ENCODE measurements at places on chromosomes 11 and 22. TPM values are rescaled to one million over a fixed set of nuclear protein-coding genes. Genes with fewer than 3 reads are reported as not detected.

DRD2 gene
- total RNA-seq = not detected

GRCh38 chr11:119195680-119196079, 10.4 kb downstream of the NHERF4 start:
- no peak for DNase-seq
- H3K4me1 ChIP-seq = no peaks in the 10 kb centered on the region
- H3K4me3 ChIP-seq = no peak overlapping the region
- H3K27ac ChIP-seq = no peak overlapping the region
- H3K36me3 ChIP-seq = no peaks in the 10 kb centered on the region

DNA sequence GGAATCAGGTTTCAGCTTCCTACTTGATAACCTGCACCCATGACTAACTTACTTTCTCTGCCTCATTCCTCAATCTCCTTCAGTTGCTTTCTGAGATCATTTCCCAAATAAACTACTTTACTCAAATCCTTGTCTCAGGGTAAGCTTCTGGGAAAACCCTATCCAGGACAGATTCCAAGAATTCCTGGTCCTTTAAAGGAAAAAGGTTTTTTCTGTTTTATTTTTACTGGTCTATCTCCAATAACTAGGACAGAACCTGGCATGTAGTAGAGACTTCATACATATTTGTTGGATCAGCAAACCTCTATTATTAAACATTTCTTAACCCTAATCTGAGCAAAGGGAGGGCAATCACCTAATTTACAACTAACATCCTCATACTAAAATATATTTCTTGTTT, 910.5 kb upstream of the CHORDC1 start:
- H3K27ac ChIP-seq = no peak overlapping the region
- no peaks in the 10 kb centered on the region for H3K27me3 ChIP-seq
- DNase-seq = no peak
- H3K36me3 ChIP-seq = no peaks in the 10 kb centered on the region

DNA sequence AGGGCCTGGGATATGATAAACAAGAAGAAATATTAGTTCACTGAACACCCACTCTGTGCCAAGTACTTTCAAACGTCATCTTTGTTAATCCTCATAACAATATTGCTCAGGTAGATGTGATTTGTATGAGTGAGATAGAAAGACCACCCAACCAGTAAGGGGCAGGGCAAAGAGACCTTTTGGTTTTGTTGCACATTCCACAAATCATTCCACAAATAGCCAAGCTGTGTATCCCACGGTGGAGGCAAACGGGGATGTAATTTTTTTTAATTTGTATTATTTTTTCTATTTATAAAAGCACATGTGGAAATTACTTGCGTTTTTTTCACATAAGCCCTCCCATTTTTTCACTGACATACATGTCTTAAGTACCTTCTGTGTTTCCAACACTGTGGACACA, 29.0 kb downstream of the LAYN start:
- no peak for DNase-seq
- H3K4me1 ChIP-seq = no peaks in the 10 kb centered on the region
- H3K36me3 ChIP-seq = no peaks in the 10 kb centered on the region
- no peaks in the 10 kb centered on the region for H3K27me3 ChIP-seq
- no peak overlapping the region for H3K4me3 ChIP-seq

DNA sequence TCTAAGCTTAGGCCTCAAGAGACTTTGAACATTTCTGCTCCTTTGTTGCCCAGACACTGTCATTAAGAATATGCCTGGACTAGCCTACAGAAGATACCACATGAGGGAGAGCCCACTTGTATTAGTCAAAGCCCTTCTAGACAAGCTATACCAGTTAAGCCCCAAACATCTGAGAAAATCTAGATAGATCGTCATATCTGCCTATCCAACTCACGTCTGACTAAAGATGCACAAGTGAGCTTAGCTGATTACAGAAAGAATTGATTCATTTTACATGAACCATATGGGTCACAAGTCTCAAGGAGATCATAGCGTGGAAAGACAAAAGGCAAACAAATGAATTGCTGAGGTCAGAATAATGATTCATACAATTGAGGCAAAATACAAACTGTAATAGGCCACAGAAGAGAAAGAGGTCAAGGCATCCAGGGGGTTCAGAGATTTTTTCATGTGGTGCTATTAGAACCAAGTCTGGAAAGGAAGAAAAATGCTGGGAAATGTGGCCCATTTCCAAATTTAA, 1155.5 kb upstream of the TENM4 start:
- H3K36me3 ChIP-seq = no peaks in the 10 kb centered on the region
- no peaks in the 10 kb centered on the region for H3K27me3 ChIP-seq
- H3K27ac ChIP-seq = no peak overlapping the region
- DNase-seq = no peak
- no peak overlapping the region for H3K4me3 ChIP-seq

GRCh38 chr22:35708453-35708852, 9.2 kb upstream of the APOL5 start:
- no peak overlapping the region for H3K4me3 ChIP-seq
- H3K36me3 ChIP-seq = no peaks in the 10 kb centered on the region
- no peaks in the 10 kb centered on the region for H3K27me3 ChIP-seq
- H3K4me1 ChIP-seq = no peaks in the 10 kb centered on the region

UPK3A gene
- not detected for total RNA-seq

- peaks cover 89% of the 10 kb centered on the region for H3K36me3 ChIP-seq
- H3K4me3 ChIP-seq = no peak overlapping the region
- DNase-seq = no peak
- no peak overlapping the region for H3K27ac ChIP-seq
- no peaks in the 10 kb centered on the region for H3K27me3 ChIP-seq
Observed at GRCh38 chr11:47306484-47306844, 36.5 kb downstream of the MADD start.

OR5P2 gene
- total RNA-seq = not detected

DNA sequence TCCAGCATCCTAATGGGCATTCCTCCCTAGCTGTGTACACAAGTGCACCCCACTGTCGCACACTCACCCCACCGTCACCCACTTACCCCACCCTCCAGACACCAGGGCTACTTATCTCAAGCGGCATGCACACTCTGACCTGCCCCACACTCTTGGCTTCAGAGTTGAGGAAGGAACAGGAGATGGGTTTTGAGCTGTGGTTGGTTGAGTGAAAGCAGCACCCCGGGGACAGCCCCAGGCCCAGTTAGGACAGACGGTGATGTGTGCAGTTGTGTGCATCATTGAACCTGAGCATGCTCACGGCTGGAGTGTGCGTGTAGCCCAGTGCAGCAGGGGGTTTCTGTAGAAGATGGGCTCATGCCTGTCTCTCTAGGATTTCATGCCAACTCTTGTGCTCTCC, 32.5 kb downstream of the AHNAK start:
- peaks cover 4% of the 10 kb centered on the region for H3K4me1 ChIP-seq
- H3K27me3 ChIP-seq = no peaks in the 10 kb centered on the region
- DNase-seq = no peak
- H3K27ac ChIP-seq = no peak overlapping the region
- H3K4me3 ChIP-seq = no peak overlapping the region
- H3K36me3 ChIP-seq = peaks cover 35% of the 10 kb centered on the region

- H3K4me3 ChIP-seq = no peak overlapping the region
- DNase-seq = no peak
- H3K27me3 ChIP-seq = no peaks in the 10 kb centered on the region
- no peaks in the 10 kb centered on the region for H3K36me3 ChIP-seq
- H3K27ac ChIP-seq = no peak overlapping the region
Observed at GRCh38 chr11:106121570-106122320, 44.3 kb downstream of the AASDHPPT start.

- H3K27ac ChIP-seq = no peak overlapping the region
- peaks cover 12% of the 10 kb centered on the region for H3K4me1 ChIP-seq
- H3K27me3 ChIP-seq = no peaks in the 10 kb centered on the region
- no peak for DNase-seq
- no peak overlapping the region for H3K4me3 ChIP-seq
Observed at GRCh38 chr11:66857234-66857926, 516 bp downstream of the LRFN4 start.

GRCh38 chr11:14422052-14422813, 63.2 kb upstream of the RRAS2 start:
- H3K4me3 ChIP-seq = no peak overlapping the region
- peaks cover 7% of the 10 kb centered on the region for H3K4me1 ChIP-seq
- H3K27ac ChIP-seq = no peak overlapping the region

DNA sequence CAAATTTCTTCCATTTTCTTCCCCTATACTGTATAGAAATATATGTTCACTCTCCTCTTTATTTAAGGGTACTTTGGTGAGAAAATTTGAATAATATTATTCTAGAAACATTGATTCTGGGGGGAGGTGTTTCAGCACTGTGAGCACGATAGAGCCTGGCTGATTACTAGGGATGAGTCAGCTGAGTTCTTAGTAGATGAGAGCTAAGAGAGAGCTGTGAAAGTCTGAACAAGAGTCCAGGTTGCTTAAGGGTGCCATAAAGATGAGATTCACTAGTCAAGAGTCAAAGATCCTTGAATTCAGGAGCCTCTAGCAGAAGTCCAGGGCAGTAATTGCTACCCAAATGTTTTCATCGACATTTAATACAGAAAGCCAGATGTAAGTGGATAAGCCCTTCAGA, 756.6 kb upstream of the API5 start:
- H3K36me3 ChIP-seq = no peaks in the 10 kb centered on the region
- DNase-seq = no peak
- no peak overlapping the region for H3K27ac ChIP-seq
- H3K27me3 ChIP-seq = no peaks in the 10 kb centered on the region

DNA sequence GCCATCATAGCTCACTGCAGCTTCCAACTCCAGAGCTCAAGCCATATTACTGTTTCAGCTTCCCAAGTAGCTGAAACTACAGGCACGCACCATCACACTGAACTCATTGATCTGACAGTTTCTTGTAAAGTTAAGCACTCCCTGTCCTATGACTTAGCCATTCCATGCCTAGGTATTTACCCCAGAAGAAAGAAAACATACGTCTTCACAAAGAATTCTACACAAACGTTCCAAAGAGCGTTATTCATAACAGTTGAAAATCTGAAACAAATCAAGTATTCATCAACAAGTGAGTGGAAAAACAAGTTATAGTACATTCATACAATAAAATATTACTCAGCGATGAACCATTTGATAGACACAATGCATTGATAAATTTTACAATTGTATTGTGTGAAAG, 7.8 kb upstream of the NLRP10 start:
- H3K4me1 ChIP-seq = no peaks in the 10 kb centered on the region
- no peaks in the 10 kb centered on the region for H3K27me3 ChIP-seq
- no peak overlapping the region for H3K4me3 ChIP-seq
- H3K27ac ChIP-seq = no peak overlapping the region

PAX6 gene
- total RNA-seq = not detected

SLC22A25 gene
- not detected for total RNA-seq

ASRGL1 gene
- 1.9 TPM for total RNA-seq

GRCh38 chr22:44714703-44715350, 12.8 kb downstream of the PRR5 start:
- H3K36me3 ChIP-seq = peaks cover 14% of the 10 kb centered on the region
- no peaks in the 10 kb centered on the region for H3K27me3 ChIP-seq
- peaks cover 80% of the 10 kb centered on the region for H3K4me1 ChIP-seq

- DNase-seq = no peak
- H3K4me3 ChIP-seq = no peak overlapping the region
- no peaks in the 10 kb centered on the region for H3K4me1 ChIP-seq
Observed at GRCh38 chr22:26066534-26066933, 102.7 kb upstream of the SEZ6L start.

DNA sequence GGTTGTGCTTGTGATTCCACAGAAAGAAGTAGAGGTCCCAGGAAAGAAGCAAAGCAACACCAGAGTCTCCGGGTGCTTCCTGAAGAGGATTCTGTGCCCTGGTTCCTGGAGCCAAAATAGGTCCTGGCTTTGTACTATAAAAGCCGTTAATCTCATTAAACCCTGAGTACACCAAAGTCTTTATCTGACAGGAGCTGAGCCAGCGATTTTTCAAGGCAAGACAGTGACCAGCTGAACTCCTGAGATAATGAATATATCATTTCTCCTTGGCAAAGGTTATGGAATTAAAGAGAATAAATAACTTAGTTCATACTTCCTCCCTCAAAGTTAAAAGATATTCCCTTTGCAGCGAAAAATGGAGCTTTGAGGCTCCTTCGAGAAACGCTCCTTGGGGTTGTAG, 5.2 kb downstream of the TMEM138 start:
- DNase-seq = no peak
- H3K4me1 ChIP-seq = peaks cover 8% of the 10 kb centered on the region
- no peak overlapping the region for H3K27ac ChIP-seq
- H3K27me3 ChIP-seq = no peaks in the 10 kb centered on the region
- H3K4me3 ChIP-seq = no peak overlapping the region

GRCh38 chr22:38318792-38319773, 1.9 kb upstream of the CSNK1E start:
- H3K4me1 ChIP-seq = peaks cover 39% of the 10 kb centered on the region
- no peak for DNase-seq

DNA sequence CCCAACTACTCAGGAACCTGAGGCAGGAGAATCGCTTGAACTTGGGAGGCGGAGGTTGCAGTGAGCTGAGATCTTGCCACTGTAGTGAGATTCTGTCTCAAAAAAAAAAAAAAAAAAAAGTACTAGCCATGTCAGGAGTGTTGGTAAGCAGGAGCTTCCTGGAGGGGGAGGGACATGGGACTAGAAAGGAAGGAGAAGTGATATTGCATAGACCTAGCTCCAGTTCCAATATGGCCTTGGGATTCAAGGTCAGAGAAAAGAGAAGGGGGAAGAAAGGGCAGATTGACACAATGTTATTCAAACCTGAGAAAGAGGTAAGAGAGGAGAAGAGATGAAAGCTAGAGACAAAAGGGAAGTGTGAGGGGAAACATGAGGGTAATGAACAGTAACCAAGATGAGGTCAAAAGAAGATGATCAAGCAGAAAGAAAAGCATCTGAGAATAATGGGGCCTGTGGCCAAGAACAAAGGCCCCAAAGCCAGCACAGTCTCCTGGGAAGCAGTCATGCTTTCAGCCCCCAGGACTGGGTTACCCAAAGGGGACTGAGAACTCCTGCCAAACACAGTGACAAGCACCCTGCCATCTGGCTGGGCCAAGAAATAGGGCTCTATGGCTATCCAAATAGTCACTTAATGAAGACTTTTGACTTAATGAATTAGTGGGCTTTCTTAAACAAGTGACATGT, 51.7 kb upstream of the FTH1 start:
- H3K27ac ChIP-seq = no peak overlapping the region
- DNase-seq = no peak
- H3K27me3 ChIP-seq = no peaks in the 10 kb centered on the region
- H3K36me3 ChIP-seq = no peaks in the 10 kb centered on the region
- peaks cover 4% of the 10 kb centered on the region for H3K4me1 ChIP-seq

RIC3 gene
- total RNA-seq = 3.6 TPM

GRCh38 chr11:3939651-3940190, 84.3 kb downstream of the STIM1 start:
- no peaks in the 10 kb centered on the region for H3K36me3 ChIP-seq
- no peaks in the 10 kb centered on the region for H3K27me3 ChIP-seq
- no peak overlapping the region for H3K27ac ChIP-seq
- H3K4me3 ChIP-seq = no peak overlapping the region
- DNase-seq = no peak

NLRP14 gene
- not detected for total RNA-seq
